Ascending aorta (tissue), 2 donors: ENCODE measurements at places on chromosomes 7 and 10. TPM values are rescaled to one million over a fixed set of nuclear protein-coding genes. Genes with fewer than 3 reads are reported as not detected.

GPR141 gene
- not detected for total RNA-seq

PPP1R17 gene
- not detected for total RNA-seq

DNA sequence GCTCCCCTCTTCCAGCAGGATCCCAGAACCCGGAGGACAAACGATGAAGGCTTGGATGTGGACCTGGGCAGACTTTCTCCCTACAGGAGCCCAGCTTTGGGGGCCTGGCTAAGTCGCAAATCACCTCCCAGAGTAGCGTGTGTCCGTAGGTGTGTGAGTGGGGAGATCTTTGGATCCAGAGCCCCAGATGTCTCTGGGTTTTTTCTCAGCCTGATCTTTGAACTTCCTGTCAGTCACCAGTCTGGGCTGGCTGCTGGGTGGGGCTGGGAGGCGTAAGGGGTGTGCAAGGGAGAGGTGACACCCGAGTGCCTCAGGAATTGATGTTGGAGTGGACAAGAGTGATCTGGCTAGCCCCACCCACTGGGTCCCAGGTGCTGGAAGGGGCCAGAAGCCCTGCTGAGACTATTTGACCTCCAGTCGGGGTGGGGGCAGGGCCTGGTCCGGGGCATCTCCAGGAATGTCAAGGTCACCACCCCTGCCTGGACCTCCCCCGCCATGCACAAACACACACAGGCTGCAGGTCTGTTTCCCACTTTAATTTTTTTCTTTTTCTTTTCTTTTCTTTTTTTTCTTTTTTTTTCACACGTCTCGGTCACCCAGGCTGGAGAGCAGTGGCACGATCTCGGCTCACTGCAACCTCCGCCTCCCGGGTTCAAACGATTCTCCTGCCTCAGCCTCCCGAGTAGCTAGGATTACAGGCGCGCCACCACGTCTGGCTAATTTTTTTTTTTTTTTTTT is at the start of gene MOGAT3:
Gene MOGAT3 (minus strand): TSS at position 175 of the 738 bp plus-strand sequence. CDS start 182 bp downstream, outside the sequence.
- no peak for DNase-seq

DNA sequence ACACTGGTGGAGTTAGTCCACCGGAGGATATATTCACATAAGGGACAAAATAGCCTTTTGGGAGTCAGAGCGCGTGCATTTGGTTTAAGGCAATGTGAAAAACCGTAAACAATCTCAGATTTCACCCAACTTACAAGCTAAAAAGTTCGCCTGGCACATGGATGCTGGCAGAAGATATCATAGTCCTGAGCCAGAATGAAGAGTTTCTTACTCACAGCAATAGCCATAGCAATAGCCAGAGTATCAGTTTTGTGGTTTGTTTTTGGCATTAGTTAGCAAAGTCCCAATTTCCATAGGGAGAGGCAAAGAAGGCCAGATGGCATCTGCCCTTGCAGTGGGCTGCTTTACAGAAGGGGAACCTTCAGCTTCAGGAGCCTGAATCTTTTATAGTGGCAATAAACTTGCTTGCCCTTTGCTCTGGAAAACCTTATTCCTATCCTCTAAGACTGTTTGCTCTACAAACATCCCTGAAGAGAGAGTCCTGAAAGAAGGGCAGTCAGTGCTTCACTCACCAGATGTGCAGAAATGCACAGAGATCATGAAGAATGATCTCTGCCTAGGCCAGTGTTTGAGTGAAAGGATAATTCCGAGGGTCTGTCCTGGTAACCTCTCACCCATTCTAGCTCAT is 28.7 kb upstream of the RSBN1L start:
- DNase-seq = no peak

- no peak for DNase-seq
These were observed 77.9 kb downstream of the HERPUD2 start for GRCh38 chr7:35617041-35617440.

ZNF862 gene
- total RNA-seq = 1.7 TPM

LRIT1 gene
- not detected for total RNA-seq

- DNase-seq = no peak
These were observed 5.7 kb upstream of the HOXA13 start for GRCh38 chr7:27205325-27206280.
